ENCODE measurements at places on chromosomes 7 and 10.

DNA sequence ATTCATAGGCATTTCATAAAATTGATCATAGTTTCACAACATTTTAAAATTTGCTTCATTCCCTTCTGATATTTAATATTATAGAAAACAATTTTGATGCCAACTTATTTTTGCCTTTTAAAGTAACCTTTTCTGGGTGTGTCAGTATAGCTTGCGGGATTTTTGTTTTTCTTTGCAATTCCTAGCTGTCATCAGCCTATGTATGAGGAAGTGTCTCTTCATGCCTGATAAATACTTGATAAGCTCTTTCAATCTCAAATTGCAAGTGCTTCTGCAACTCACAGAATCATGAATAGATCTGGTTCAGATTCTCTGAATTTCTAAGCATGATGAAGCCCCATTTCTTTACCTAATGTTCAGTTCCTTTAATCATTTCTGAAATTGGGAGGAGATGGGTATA, 28.0 kb upstream of the ARHGAP21 start:
- DNase-seq: no peak

DNA sequence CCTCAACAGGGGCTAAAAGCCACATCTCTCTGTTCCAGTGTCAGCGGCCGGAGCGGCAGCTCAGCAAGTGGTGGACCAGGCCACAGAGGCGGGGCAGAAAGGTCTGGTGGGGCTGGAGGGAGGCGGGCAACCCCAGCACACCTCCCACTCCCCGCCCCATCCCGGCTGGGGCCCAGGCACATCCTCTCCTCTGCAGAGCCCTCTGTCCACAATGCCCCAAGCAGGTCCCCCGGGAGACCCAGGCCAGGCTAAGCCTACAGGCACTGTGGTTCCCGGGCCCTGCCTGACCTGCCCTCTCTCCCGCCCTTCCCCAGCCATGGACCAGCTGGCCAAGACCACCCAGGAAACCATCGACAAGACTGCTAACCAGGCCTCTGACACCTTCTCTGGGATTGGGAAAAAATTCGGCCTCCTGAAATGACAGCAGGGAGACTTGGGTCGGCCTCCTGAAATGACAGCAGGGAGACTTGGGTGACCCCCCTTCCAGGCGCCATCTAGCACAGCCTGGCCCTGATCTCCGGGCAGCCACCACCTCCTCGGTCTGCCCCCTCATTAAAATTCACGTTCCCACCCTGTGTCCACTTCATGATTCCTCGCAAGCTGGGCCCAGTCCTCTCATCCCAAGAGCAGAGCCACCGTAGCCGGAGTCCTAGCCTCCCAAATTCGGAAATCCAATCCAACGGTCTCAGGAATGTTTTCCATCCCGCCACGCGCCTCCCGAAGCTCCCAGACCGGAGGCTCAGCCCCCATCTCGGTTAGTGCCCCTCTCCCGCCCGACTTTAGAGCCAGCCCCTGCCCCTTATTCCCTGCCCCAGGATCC, 2.1 kb downstream of the ADIRF start:
- DNase-seq: peak; percentile 76

- no peak for DNase-seq
Observed at GRCh38 chr10:124254490-124254889, 161.1 kb upstream of the CHST15 start.

DNA sequence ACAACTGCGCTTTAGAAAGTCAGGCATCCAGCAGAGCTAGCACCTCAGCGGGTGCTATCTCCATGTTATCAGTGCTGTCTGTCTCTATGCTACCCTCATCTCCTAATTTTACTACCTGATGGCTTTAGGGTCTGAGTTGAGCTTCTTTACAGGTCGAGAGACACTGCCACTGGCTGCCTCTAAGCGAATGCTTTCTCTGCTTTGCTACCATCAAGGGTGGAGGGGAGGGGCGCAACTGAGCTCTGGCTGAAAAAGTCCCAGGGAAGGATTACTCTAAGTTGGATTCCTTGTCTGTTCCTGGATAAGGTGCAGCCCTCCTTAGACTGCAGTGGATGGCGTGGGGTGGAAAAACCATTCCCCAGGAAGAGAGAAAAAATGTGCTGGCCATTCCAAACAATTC, 105.7 kb downstream of the CDK14 start:
- DNase-seq: no peak

DNA sequence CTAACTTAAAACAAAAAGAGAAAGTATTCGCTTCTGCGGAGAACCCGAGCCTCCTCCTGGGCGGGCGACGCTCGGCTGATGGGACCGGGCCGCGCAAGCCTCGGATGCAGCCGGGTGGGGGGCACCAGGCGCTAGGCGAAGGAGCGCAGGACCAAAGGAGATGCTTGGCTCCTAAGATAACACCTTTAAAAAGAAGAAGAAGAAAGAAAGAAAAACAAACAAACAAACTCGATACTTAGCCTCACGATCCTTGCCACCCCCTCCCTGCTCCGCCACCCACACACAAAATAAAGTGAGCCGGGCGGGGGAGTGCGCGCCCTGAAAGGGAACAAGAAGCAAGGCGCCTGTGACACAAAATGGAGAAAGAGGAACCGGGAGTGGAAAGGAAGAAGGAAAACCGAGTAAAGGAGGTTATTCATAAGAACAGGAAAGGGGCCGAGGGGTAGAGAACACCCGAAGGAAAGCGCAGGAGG, 34.0 kb upstream of the EBLN1 start:
- DNase-seq: peak; percentile 52

- no peak for DNase-seq
Observed at GRCh38 chr10:6394084-6394483, 186.0 kb downstream of the PRKCQ start.

DNA sequence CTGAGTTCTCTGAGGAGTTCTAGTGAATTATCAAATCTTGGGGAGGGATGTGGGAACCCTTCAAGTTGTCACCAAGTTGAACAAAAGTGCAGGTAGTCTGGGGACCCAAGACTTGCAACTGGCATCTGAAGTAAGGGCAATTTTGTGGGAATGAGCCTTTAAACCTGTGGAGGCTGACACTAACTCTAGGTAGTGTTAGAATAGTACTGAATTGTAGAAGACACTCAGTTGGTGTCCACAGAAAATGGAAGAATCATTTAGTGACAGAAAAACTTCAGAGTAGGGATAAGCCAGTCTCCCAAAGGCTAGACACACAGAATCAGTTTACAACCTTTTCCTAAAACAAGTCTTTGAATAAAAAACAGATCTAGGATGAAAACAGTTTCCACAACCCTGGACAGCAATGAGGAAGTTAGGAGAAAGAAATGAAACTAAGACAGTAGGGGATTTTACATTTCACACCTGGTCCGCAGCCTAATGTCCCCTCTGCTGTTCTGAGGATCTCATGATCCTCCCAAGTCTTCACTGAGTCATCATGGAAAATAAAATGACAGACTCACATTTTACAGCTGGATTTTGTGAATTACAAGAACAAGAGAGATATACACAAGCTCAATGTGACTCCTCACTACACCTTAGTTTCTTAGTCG, 23.0 kb upstream of the ING3 start:
- no peak for DNase-seq

- DNase-seq: no peak
Observed at GRCh38 chr7:74293577-74293908, 4.3 kb downstream of the CLIP2 start.

DNA sequence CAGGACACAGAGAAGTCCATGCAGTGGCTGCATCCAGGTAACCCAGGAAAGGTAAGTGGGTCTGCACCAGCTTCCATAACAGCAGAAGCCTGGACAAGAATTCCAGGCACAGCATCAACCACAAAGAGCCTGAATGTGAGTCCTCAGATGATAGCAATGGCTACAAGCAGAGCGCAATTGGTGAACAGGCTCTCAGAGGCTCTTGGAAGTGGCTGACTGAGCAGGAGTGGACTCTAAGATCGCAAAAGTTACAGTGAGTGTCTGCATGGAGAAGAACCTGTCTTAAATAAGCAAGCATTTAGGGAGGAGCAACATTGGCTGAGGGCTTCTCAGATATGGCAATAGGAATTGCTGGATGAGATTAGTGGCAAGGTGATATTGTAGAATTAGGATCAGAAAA, 41.6 kb upstream of the VWC2 start:
- DNase-seq: no peak

GRCh38 chr10:29883231-29883630, 176.2 kb downstream of the JCAD start:
- DNase-seq: no peak

DNA sequence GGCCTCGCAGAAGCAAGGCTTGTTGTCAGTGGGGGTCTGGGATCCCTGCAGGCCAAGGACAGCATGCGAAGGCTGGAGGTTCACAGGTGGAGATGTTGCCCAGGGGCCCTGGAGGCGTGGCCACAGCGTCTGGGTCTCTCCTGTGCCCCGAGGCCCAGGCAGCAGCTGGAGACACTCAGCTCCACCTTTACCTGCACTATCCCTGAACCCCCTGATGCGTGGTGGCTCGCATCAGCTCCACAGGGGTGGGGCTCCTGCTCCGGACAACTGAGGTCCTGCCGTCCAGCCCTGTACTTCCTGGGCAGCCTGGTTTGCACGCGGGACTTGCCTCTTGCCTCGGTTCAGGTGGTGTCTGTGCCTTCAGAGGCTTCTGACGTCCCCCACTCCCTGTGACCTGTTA, 54.6 kb upstream of the ZNF32 start:
- DNase-seq: no peak

- no peak for DNase-seq
Observed at GRCh38 chr10:78300526-78300925, 266.9 kb downstream of the RPS24 start.

GRCh38 chr7:15407910-15408309, 153.9 kb downstream of the AGMO start:
- no peak for DNase-seq

DNA sequence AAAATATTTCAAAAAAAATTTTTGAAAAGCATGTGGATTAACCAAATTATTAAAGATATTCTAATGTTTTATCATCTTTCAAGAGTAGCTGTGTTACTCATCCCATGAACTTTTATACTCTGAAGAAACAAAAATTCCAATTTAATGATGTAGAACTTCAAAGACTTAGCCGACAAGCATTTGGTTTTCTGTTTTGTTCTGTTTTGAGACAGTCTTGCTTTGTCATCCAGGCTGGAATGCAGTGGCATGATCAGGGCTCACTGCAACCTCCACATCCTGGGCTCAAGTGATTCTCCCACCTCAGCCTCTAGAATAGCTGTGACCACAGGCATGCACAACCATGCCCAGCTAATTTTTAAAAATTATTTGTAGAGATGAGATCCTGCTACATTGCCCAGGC, 17.8 kb upstream of the LCOR start:
- DNase-seq: peak; percentile 31

DNA sequence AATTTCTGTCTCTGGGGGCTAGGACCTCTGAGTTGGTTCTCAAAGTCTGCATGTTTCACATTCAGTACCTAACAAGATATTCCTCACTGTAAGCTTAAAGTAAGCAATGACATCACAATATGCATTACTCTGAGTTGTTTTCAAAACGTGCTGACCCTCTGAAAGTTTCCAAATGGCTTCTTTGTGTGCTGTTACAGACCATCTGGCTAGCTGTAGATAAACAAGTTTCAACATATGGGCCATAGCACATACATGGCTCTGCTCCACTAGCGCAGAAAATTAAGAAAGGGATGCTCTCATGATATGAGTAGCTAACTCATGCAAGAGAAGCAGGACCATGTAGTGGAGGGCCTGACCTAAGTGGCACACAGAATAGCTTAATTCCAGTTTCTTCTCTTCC, 119.0 kb downstream of the HTR7 start:
- DNase-seq: no peak

- DNase-seq: peak; percentile 70
Observed at GRCh38 chr10:131311661-131312477, at the start of gene TCERG1L. Gene TCERG1L, minus strand, starts transcription at chr10:131311721. Its CDS starts 86 bp downstream, at chr10:131311635.

DNA sequence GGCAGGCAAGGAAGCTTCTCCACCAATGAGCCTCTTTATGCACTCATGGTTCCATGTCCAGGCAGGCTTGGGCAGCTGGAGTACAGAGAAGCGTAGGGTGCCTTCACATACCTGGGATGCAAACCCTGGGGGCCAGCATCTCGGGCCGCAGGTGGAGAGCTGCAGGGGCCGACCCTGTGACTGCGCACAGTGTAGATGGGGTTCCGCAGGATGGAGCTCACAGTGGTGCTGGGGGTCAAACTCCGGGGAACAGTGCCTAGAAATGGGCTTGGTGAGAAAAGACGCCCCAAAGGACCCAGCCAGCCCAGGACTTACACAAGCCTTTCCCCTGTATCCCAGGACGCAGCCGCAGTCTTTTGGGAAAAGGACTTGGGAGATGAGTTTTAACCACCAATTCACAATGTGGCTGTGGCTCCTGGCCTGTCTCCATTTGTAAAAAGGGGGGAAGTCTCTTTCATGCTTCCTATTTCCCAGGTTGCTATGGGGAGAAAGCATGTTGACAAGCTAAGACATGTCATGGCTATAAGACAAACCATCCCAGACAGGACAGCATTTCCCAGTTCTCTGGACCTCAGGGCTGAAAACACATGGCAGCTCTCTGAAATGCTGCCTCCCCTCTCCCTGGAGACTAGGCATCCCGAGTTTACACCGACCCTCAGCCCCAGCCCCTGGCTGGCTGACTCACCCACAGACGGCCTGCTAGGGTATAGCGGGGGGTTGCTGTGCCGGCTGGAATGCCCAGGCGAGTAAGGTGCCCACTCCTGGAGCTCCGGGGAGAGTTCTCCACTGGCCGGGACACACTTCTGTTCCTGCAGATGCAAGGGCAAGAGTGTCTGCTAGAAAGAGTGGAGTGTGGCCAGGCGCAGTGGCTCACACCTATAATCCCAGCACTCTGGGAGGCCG, 107.1 kb downstream of the DLG5 start:
- no peak for DNase-seq

- DNase-seq: no peak
Observed at GRCh38 chr10:116752969-116753665, 10.8 kb upstream of the HSPA12A start.

DNA sequence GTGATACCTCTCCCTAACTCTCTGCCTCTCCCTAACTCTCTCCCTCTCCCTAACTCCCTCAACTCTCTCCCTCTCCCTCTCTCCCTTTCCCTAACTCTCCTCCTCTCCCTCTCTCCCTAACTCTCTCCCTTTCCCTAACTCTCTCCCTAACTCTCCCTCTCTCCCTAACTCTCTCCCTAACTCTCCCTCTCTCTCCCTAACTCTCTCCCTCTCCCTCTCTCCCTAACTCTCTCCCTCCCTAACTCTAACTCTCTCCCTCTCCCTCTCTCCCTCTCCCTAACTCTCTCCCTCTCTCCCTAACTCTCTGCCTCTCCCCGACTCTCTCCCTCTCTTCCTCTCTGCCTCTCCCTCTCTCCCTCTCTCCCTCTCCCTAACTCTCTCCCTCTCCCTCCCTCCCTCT, 2.0 kb upstream of the PTPRN2 start:
- no peak for DNase-seq

- no peak for DNase-seq
Observed at GRCh38 chr10:131729361-131729760, 171.4 kb upstream of the PPP2R2D start.

- DNase-seq: no peak
Observed at GRCh38 chr10:44393834-44394547, 9.1 kb upstream of the CXCL12 start.

- no peak for DNase-seq
Observed at GRCh38 chr7:30445770-30446169, 32.8 kb downstream of the NOD1 start.

- DNase-seq: no peak
Observed at GRCh38 chr10:79583488-79584024, 23.3 kb upstream of the SFTPA2 start.

- DNase-seq: no peak
Observed at GRCh38 chr7:91915401-91916050, 25.1 kb upstream of the AKAP9 start.

- DNase-seq: no peak
Observed at GRCh38 chr7:124456286-124456685, 309.3 kb downstream of the GPR37 start.

GRCh38 chr7:26443751-26444150, 152.1 kb downstream of the SNX10 start:
- no peak for DNase-seq

GRCh38 chr10:71475243-71475871, 78.6 kb downstream of the CDH23 start:
- no peak for DNase-seq

GRCh38 chr7:57423768-57424167, 26.2 kb upstream of the ZNF716 start:
- DNase-seq: no peak
